ENCODE measurements at places on chromosomes 7 and 10.

- DNase-seq: no peak
These were observed 243.1 kb downstream of the FGFR2 start for GRCh38 chr10:121355161-121355560.

GRCh38 chr7:107103369-107103768, 58.9 kb downstream of the PRKAR2B start:
- no peak for DNase-seq

- peak; percentile 72 for DNase-seq
These were observed 25.1 kb downstream of the ZMIZ1 start for GRCh38 chr10:79093658-79094411.

DNA sequence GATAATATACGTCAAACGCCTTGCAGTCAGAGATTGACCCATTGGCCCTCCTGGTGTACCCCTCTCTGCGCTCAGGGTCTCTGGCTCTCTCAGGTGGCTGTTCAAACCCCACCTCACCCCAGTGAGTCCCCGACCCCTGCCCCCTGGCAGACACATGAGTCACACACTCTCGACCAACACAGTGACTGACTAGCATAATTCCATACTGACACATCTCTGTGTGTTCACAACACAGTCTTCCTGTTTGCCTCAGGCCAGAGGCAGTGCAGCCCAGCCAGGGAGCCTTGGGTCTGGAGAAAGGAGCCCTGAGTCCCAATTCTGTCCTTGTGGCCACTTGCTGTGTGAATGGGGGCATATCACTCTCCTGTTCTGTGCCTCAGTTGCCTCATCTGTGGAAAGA, 40.1 kb downstream of the PALD1 start:
- DNase-seq: no peak
